ENCODE measurements at places on chromosomes 1 and 21.

- no peak for DNase-seq
Measured at GRCh38 chr1:40694353-40694874, 2.9 kb downstream of the NFYC start.

GRCh38 chr1:234235434-234235881, 137.8 kb upstream of the COA6 start:
- no peak for DNase-seq

- DNase-seq: no peak
Measured at GRCh38 chr1:230228236-230228897, 161.3 kb downstream of the GALNT2 start.

DNA sequence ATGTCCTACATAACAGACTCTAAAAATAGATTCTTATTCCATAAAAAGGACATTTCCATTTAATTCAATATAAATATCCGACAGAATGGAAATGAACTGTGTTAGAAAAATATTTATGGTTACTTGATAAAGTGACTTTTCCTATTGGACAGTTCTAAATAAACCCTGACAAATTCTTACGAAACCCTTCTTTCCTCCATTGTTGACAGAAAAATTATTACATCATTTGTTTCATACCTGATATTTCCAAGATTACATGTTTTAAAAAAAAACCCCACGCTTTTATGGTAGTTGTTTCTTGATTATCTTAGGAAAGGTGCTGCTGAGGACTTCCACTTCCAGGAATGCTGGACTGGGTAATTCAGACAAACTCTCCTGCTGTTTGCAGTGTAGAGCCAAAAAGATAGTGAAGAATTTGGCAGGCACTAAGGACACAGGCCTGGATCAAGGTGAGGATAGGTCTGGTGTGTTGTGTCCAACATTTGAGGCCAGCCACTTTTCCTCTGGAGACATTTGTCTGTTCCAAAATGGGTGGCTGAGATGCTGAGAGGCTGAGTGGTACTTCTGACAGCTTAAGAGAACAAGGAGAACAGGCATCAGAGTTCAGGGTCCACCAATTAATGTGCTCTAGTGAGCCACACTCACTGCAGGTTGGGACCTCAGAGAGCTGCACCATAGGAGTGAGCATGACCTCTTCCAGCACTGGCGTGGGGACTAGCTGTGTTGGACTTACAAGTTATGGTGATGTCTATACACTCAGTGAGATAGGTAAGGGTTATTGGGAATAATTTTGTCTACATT, 7.0 kb upstream of the C1orf116 start:
- DNase-seq: no peak

DNA sequence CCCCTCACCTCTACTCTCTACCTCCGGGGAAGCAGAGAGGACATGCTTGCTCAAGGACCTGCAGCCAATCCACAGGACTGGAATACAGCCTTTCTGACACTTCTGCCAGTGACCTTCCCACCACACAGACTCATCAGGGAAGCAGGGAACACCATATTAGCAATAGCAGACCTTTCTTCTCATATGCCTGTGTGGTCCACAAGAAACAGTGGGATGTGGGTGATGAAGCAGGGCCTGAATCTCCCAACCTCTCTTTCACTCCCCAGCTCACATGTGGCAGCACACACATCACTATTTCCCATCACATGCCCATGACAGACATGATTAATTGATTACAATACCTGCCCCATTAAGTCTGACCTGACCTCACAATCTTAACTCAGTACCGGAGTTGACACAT, 695.1 kb downstream of the MATN1 start:
- DNase-seq: no peak

DNA sequence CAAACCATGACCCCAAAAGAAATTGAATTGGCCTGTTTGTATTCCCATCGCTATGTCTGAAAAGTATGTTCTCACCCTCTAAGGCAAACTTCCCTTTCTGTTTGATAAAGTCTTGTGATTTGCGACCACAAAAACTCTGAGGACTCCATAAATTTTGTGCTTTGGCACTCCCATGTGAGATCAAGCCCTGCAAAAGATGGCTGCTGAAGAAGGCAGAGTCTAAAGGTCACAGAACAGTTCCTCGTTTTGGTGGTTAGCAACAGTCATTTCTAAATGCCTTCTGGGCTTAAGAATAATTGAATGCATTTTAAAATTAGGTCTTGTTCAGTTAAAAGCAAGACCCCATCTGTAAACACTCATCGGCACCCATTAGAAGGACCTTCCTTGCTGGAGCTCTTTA, 441.6 kb downstream of the OMA1 start:
- no peak for DNase-seq

GRCh38 chr1:165129568-165130164, 226.8 kb downstream of the LMX1A start:
- peak; percentile 63 for DNase-seq

- DNase-seq: peak; percentile 61
Measured at GRCh38 chr1:172002725-172003345, 161.5 kb downstream of the DNM3 start.

GRCh38 chr1:193846876-193847604, 660.6 kb upstream of the B3GALT2 start:
- DNase-seq: no peak

DNA sequence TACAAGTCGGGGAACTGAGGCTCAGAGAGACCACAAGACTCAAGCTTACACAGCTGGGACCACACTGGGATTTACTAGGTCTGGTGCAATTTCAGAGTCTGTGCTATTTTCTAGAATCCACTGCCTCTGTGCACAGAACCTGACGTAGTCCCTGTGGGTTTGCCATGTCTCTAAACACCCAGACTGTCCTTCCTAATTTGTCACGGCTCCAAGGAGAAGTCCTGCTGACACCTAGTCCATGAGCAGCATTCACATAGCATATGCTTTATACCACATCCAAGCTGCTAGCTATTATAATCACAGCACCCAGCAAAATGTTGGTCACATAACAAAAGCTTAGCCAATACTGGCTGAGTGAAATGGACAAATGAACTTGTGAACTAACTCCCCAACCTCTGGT, 79.0 kb upstream of the HMGB4 start:
- DNase-seq: no peak

DNA sequence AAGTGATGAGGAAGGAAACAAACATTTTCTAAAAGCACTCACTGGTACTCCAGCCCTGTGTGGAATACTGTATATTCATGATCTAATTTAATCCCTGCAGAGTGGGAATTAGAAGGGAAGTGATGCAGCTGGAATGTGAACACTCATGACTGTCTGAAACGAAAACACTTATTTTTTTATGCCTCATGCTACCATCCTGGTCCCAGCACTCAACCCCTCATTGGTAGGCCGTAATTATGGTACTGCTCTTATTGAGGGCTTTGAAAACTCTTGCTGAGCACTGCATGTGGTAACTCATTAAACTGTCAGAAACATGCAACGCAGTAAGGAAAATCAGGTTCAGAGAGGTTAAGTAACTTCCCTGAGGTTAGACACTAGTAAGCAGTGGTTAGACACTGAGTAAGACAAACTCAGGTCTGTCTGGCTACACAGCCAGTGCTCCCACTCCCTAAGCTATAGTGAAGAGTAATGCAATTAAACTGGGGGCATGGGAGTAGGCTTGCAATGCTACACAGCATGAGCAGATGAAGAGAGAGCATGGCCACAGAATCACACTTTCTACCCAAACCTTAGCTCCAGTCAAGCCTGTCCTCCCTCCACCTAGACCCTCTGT, 17.3 kb upstream of the TNFSF4 start:
- DNase-seq: no peak

DNA sequence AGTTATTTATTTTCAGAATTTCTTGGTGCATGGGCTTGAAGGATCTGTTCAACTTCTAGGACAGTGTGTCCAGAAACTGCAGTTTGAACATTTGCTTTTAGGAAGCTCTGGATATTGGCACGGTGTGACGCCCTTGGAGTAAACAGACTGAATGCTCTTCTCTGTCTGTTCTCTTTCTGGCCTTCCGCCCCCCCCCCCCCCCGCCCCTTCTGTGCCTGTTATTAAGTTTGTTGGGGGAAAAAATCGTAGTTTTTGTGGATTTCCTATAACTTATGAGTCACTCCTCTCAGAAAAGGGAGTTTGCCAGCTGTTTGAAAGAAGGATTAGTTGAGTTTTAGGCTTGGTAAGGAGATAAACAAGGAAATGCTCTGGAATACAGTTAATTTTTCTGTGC, 1.2 kb downstream of the KCTD3 start:
- peak; percentile 62 for DNase-seq

GRCh38 chr21:45995686-45996179, 14.2 kb downstream of the COL6A1 start:
- peak; percentile 21 for DNase-seq

DNA sequence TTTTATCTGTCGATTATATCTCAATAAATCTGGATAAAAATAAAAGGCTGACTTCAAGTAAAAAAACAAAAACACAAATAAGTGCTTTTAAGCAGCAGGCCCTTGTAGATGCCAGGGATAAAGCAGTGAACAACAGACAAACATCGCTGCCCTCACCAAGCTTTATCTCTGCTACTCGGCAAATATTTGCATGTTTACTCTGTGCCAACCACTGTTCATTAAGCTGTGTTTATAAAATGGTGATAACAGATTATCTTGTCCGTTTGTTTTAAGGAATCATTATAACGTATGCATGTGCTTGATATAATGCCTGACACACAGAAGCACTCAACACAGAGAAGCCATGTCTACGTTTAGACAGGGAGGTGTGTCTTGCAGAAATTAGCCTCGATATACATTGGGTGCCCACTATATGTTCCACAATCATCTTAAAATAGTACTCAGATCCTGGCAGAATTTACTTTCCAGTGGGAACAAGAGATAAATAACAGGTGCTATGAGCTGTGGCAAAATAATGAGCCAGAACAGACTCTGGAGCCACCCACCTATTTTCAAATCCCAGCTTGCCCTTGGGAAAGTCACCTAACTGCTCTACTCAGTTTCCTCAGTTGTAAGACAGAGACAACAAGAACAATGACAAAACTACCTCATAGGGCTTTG, 47.2 kb downstream of the TRIT1 start:
- DNase-seq: no peak

DNA sequence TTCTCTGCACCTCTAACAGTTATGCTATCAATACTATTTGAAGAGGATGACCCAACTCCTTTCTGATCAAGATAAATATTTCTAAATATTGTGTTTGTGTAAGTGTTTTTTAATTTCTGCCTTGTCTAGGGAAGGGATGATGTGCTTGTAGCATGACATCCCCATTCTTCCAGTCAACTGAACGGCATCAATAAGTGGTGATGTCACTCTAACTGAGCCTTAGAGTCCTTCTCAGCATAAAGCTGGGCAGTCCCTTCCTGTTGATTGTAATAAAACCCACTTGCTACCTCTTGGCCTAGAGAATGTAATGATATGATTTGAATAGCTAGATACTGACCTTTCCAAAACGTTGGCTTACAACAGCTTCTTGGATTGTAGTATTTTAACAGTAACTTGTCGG, 52.5 kb upstream of the KCNJ6 start:
- no peak for DNase-seq

GRCh38 chr1:200973937-200974657, 49.4 kb downstream of the KIF21B start:
- DNase-seq: no peak

GRCh38 chr1:201719812-201720521, 109.0 kb upstream of the IPO9 start:
- DNase-seq: peak; percentile 79

DNA sequence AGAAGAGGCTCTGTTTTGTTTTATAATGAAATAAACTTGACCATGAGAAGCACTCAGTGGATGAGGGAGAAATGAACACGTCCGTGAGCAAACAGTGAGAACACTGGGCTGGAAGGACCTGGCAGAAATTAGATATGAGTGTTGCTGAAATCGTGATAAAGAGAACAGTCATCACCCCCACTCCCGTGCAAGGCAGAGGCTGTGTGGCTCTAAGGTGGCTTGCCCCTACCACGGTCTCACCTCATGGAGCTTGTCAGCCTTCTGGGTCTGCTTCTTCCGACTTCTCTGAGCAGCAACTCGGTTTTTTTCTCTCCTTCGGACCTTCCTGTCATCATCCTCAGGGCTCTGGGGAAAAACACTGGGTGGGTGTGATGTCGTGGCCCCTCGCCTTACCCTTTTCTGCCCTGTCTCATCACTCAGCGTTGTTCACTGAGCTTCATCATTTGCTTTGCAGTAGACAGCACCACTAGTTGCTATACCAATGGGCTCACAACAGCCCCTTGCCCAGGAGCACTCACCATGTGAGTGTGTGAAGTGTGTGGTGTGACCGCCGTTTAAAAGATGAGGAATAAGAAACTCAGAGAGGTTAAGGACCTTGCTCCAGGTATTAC, 2.8 kb downstream of the BATF3 start:
- DNase-seq: no peak

DNA sequence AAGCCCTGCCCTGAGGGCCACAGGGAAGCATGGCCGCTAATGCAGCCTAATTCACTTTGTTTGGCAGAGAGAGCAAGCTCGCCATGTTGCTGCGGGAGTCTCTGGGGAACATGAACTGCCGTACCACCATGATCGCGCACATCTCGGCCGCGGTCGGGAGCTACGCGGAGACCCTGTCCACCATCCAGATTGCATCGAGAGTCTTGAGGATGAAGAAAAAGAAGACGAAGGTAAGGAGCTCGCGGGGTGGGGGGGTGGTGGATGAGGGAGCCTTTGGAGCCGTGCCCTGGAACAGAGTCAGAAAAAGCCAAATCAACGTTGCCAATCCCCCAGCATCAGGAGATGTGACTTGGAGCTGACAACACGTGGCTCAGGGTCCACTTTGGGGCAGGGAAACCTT, 529.4 kb downstream of the KIF26B start:
- DNase-seq: peak; percentile 42

- DNase-seq: peak; percentile 53
Measured at GRCh38 chr1:60245324-60245723, 171.8 kb upstream of the C1orf87 start.

- no peak for DNase-seq
Measured at GRCh38 chr1:45033356-45033755, 21.3 kb downstream of the UROD start.

DNA sequence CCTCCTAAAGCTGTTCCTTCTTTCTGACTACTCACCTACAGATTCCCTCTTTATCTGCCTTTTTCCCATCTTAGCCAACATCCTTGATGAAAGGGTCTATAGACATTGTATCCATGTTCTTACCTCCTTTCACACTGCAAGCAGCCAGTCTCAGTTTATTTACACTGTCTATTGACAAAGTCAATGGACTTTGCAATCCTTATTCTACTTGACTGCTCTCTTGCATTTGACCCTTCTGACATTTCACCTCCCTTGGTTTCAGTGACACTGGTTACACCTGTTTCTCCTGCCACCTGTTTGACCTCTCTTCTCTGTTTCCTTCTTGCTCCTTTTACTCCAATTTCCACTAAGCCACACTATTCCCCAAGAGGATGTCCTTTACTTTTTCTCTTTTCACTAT, 224.0 kb upstream of the SNX7 start:
- DNase-seq: no peak

Data from femur (tissue), 1 donor.